ENCODE measurements at places on chromosomes 2 and 18.

GRCh38 chr2:176325732-176326131 is 56.5 kb downstream of the MTX2 start:
- no peak for DNase-seq

DNA sequence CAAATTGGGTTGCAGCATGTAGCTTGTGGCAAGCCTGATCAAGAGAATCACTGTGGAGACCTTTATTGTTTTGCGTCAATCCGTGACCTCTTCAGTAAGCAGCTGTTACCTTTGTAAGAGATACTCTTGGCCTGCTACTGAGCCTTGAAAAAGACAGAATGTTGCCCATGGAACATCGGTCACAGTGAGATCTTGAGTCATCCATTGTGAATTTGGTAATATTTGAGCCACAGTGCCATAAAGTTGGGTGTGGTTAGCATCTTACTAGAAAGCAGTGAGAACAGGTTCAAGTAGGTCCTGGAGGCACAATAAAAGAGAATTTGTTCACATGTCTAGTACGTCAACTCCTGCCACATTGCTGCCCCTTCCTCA is 12.7 kb upstream of the EFR3B start:
- DNase-seq = no peak

- no peak for DNase-seq
Measured at GRCh38 chr2:21793461-21793860, 669.7 kb downstream of the TDRD15 start.

DNA sequence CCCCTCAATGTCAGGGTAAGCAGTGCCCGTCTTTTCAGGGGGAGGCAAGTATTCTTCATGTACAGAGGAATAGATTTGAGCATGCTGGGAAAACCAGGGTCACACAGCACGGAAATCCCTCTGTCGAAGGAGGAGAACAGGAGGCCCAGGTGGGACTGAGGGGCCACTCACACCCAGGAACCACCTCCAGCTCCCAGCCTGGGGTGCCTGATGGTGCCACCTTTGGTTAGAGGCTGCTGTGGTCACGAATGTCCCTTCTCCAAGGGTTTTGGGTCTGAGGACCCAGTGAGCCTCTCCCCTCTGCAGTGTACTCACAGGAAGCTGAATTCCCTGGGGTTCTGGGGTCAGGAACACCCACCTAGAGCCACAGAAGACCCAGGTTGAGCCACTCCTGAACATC is 197.3 kb downstream of the ANKRD30B start:
- DNase-seq = no peak
